Activated effector memory CD4-positive, alpha-beta T cell treated with anti-CD3 and anti-CD28 coated beads, Interleukin-2, amount 50 U/mL, for 16 hours (primary cell): ENCODE measurements at places on chromosomes 6 and 20.

DNA sequence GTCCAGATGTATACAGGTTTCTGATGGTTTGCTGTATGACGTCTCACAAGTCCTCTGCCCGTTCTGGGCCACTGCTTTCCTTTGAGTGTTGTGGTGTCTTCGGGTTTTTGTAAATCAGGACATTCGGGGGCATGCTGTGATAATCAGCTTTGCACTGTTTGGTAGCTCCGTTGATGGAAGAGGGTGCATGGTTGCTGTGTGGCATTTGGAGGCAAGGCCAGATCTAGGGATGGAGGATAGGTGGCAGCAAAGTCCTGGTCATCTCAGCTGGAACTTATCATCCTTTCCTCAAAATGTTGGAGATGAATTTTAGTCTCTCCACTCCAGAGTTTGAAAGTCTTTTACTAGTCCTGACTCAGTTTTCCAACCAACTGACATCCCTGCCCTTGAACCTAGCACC lies 91.0 kb downstream of the SCP2D1 start:
- no peak for DNase-seq

- no peak for DNase-seq
These were observed 167.6 kb downstream of the THBS2 start for GRCh38 chr6:169086020-169086419.

DNA sequence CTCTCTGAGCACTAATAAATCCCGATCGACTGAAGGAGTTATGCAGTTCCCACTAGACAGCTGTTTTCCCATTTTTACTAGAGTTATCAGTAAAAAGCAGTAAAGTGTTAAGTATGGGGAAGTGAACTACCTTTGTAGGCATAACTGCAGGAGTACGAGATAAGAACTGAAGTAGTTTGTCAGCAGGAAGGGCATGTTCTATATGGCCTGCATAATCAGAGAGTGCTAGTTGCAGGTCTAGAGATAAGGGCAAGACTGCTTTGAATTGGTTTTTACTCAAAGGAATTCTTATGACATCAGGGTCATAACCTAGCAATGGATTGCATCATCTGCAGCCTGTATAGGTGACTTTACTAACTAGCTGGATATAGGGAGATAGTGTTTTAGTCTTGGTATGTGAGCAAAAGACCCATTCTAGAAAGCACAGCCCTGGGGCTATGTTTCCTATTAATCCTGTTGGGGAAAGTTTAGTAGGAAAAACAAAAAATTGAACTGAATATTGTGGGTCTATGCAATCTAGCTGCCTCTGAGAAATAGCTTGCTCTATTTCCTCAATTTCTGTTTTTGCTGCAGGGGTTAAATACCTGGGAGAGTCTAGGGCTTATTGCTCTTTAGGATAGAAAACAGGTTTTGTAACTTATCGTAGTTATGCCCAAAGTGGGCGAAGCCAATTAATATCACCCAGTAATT lies 22.6 kb upstream of the CRISP1 start:
- no peak for DNase-seq

DNA sequence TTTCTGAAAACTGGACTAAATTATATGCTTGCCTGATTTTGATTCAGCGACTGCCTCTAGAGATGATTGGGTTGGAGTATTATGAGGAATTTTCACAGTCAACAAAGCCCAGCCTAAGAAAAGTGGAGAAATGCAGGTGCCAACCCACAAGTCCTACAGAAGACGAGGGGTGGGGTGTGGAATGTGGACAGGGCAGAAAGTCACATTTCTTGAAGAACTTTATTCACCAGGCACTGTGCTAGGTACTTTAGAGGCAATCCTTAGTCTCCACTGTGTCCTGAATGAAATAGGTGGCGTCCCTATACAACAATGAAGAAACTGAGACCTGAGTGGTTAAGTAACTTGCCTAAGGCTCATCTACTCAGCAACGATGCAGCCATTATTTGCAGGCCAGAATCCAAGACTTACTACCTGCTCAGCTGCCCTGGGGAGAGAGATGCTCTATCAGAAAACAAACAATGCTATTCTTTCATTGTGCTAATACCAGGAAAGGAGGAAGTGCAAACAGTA lies 106.3 kb downstream of the RNF144B start:
- no peak for DNase-seq

GRCh38 chr6:157224178-157224950 lies 99.0 kb downstream of the TMEM242 start:
- no peak for DNase-seq

GRCh38 chr6:64736421-64736950 lies 970.5 kb downstream of the EYS start:
- no peak for DNase-seq
